Lung (tissue), 17 donors: ENCODE measurements at places on chromosomes 6 and 20. TPM values are rescaled to one million over a fixed set of nuclear protein-coding genes. Genes with fewer than 3 reads are reported as not detected.
A peak's percentile ranks its signal among the peaks of the same experiment; 100 is the strongest.

HLA-DQB2 gene
- 1.9 TPM for polyA plus RNA-seq

MOXD1 gene
- polyA plus RNA-seq: 4.6 TPM

SERPINB6 gene
- 129 TPM for polyA plus RNA-seq

TUBB1 gene
- polyA plus RNA-seq: 6.8 TPM

TRIM40 gene
- 0.08 TPM for polyA plus RNA-seq

TGM2 gene
- polyA plus RNA-seq: 457 TPM

GOPC gene
- 11.4 TPM for polyA plus RNA-seq

EHMT2 gene
- 21.2 TPM for polyA plus RNA-seq

ZNF165 gene
- 2.1 TPM for polyA plus RNA-seq

COL19A1 gene
- not detected for polyA plus RNA-seq

ULBP3 gene
- polyA plus RNA-seq: 2.2 TPM

HCK gene
- 18.5 TPM for polyA plus RNA-seq

MANEA gene
- polyA plus RNA-seq: 2.4 TPM

- DNase-seq: no peak
Observed at GRCh38 chr6:105014954-105015353, 58.0 kb downstream of the LIN28B start.

GRCh38 chr20:24439737-24440387 is 29.6 kb upstream of the SYNDIG1 start:
- DNase-seq: no peak

- DNase-seq: peak; percentile 78
Observed at GRCh38 chr20:24432046-24432442, 37.4 kb upstream of the SYNDIG1 start.

DNA sequence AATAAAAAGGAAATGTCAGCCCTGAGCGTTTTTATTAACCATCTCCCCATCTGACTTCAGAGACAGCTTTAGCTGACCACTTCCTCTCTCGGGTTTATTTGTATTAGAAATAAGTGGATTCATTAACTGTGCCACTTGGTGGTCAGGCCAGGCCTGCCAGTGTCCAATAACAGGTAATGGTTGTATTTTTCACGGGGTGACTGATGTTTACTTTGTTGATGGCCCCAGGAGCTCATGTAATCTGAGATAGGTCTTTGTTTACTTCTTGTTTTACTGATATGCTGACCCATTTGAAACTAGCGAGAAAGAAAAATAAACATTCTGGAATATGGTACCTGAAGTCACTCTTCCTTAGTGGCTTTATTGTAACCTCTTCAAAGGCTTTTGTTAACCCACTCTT is 504.3 kb upstream of the SLC35B3 start:
- no peak for DNase-seq

GRCh38 chr6:80329496-80329895 is 223.0 kb downstream of the BCKDHB start:
- no peak for DNase-seq

DNA sequence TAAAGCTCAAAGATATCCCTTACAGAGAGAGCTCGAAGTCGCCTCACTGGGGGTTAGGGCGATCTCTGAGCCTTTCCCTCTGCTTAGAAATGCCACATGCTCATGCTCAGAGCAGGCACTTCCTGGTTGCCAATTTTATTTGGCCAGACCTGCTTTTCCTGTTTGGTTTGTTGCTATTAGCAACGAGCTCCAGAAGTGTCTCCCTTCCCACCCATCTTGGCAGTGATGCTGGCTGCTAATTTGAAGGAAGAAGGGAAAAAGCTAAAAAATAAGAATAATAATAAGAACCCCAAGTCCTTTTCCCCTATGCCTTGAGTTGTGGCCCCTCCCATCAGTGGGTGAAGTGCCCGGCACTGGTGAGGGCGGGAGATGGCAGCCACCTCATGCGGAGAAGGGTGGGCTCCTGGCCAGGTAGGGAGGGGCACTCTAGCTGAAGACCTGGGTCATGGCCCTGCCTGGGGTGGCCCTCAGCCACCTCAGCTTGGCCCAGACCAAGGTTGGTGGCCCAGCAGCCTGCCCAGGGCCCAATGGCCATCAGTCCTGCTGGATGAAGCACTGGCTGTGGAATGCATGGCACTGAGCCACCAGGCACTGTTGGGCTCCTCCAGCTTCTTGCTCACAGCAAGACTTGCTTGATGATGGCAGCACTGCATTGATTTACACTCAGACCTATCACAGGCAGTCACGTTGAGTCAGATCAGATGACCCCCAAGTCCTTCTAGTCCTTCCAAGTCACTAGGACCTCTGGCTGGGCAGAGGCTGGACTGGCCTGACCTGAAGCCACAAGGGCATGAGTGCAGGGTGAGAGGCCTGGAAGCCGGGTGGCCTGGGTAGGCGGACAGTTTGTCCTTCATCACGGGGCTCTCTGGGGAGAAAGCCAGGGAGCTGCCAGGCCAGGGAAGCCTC is 79.0 kb downstream of the SYNJ2 start:
- peak; percentile 96 for DNase-seq

- no peak for DNase-seq
Observed at GRCh38 chr6:29230666-29231065, 60.0 kb downstream of the OR2J2 start.

DNA sequence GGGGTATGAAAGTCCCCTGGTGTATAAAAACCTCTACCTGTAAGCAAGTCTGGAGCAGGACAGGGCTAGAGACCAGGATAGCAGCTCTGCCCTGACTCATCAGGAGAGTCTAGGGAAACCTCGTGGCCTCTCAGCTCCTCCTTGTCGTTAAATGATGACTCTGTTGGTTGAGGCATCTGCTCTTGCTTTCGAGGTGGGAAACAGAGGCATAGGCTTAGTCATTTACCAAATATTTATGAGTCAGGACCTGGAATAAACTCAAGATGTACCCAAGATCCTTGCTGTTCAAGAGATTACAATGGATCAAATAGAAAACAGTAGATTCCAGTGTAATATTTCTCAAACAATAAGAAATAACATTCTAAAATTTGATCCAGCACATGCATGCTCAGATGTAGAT is 5.5 kb downstream of the MANBAL start:
- DNase-seq: no peak

DNA sequence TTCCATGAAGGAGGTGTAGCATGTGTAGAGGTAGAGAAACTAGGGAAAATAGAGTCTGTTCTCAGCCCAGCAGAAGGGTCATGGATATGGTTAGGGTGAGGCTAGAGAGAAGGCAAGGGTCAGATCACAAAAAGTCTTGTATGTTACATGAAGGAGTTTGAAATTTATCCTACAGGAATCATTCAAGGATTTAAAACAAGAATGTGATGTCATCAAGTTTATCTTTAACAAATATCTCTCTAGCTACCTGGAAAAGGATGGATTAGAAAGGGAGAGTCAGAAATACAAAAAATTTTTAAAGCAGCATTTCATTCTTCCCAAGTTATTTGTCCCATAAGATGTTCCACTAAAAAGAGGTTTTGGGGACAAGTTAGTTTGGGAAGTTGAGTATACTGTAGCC is 4.4 kb upstream of the CHD6 start:
- no peak for DNase-seq
